ENCODE measurements at places on chromosomes 11 and 22.

DNA sequence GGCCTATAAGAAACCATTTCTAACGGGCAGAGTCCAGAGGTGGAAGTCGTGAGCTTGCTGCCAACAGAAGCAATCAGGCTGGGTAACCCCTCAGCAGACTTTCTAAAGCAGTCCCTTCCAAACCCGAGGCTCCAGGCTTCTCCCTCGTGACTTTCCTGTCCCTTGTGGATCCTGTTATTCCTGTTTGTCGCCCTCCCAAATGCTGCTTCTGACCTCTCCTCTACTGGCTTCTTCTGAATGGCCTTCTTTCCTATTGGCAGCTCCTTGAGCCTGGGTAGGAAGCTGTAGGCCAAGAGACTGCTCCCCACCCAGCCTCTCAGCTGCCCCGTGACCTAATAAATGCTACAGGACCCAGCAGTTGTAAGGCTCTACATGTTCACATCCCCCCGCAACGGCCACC lies 35.0 kb downstream of the MAFF start:
- DNase-seq, result no peak

DNA sequence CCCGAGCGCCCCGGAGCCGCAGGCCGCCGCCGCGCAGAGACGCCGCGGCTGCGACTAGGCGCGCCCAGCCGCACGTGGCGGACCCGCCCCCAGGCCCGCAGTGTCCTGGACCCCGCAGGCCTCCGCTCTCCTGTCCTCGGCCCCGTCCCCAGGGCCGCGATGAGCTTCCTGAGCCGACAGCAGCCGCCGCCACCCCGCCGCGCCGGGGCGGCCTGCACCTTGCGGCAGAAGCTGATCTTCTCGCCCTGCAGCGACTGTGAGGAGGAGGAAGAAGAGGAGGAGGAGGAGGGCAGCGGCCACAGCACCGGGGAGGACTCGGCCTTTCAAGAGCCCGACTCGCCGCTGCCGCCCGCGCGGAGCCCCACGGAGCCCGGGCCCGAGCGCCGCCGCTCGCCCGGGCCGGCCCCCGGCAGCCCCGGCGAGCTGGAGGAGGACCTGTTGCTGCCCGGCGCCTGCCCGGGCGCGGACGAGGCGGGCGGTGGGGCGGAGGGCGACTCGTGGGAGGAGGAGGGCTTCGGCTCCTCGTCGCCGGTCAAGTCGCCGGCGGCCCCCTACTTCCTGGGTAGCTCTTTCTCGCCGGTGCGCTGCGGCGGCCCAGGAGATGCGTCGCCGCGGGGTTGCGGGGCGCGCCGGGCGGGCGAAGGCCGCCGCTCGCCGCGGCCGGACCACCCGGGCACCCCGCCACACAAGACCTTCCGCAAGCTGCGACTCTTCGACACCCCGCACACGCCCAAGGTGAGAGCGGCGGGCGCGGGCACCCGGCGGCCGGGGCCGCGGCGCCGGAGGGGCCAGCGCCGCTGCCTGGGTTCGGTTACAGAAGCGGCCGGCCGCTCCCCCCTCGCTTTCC lies 528 bp downstream of the WEE1 start:
- DNase-seq, result no peak

- DNase-seq, result peak; percentile 83
Observed at GRCh38 chr11:95149651-95150364, 60.2 kb downstream of the ENDOD1 start.

DNA sequence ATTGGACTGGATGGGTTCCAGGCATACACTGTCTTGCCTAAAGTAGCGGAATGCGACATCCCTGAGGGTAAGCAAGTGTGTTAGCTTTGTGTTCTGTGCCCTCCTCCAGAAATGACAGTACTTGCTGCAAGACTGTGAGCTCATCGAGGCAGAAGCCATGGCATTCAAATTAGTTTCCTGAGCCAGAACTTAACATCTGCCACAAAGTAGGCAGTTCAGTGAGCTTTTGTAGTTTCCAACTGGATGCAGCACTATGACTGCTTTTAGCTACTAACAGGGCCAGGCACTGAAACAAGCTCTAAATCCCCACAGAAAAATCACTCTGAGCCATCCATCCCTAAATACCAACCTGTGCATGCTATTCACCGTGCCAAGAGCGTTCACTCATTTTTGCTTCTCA lies 1.2 kb upstream of the FAR1 start:
- DNase-seq, result peak; percentile 67

- DNase-seq, result no peak
Observed at GRCh38 chr11:20367313-20367948, 3.9 kb downstream of the HTATIP2 start.

DNA sequence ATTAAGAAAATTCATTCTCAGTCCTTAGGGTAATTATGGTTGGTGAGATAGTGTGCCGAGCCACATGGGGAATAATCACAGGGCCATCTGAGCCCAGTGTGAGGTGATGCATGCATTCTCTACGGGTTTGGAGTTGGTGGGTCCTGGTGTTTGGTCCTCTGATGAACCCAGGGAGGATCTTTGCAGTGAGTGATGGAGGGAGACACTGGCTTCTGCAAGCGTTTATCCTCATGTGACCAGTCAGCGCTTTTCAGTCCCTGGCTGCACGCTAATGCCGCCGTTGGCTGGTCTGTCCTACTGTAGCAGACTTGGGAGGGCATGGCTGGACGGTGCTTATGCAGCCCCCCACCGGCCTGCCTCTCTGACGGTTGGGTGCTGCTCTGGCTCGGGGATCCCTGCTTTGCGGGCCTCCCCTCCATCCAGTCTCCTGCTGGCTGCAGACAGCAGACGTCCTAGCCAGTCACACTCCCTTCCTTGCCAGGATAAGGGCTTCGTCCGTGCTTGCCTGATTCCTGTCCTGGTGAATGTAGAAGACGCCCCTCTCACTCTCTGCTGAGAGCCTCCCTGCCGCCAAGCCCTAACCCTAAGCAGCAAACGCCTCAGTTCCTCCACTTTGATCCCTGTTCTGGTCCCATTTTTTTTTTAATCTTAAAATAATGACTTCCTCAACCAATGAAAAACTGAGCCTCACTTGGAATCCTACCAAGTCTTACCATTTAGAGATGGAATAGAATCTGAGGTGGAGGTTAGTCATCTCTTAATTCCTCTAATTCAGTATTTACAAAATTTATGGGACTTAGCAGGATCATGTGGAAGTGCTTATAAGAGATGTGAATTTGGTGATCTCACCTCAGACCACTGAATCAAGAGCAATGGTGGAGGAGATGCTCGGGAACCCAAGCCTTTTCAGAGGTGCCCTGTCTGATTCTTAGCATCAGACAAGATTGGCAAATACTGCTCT lies 143.7 kb upstream of the SORL1-AS1 start:
- DNase-seq, result no peak

DNA sequence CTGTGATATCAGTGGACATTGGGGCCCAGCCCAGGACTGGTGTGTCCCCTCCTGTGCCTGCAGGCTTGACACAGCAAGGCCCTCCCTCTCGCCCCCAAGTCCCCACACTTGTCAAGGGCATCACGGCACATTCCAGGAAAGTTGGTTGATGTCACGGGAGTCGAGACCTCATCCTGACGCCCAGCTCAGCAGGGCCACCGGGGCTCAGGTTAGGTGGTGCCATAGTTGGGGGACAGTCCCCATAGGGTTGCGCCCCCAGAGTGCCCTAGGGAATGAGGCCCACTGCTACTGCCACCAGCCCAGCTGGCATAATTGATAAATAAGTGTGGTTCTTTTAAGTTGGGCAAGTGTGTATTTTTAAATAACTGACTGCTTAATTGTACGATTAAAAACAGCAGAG lies 28.3 kb upstream of the GRAMD4 start:
- DNase-seq, result no peak

DNA sequence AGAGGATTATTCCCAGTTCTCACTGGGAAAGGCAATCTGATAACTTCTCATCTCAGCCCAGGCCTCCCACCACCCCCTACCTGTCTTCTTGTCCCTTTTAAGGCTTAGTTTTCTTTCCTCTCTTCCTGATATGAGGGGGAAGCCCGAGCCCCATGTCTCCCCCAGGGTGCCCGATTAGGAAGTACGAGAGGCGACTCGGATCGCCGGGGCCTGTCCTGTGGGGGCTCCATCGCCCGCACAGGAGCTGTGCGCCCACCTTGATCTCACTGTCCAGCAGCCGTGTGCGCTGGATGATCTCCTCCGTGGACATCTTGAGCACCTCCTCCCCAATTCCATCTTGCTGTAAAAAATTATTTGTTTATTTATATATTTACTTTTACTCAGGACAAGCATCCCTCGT lies 628 bp downstream of the PSMC3 start:
- DNase-seq, result no peak

GRCh38 chr11:74702383-74703007 lies 28.7 kb downstream of the CHRDL2 start:
- peak; percentile 89 for DNase-seq

DNA sequence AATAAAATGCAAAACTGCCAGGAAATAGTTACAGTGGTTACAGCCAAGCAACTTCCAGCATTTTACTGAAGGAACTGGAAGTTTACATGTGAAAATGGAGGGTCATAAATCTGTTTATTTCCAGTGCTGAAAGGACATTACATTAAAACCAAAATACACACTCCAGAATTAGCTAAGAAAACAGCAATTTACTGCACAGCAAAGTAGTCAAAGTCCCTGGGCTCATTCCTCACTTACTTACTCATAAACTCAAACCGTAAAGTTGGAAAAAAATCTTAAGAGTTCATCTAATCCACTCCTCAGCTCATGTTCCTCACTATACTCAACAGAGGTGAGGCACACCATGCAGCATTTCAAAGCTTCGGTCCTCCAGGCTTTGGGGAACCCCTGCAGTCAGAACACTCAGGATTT lies 17.4 kb downstream of the CTSC start:
- DNase-seq, result no peak

GRCh38 chr11:12731841-12732336 lies 57.7 kb downstream of the TEAD1 start:
- no peak for DNase-seq

DNA sequence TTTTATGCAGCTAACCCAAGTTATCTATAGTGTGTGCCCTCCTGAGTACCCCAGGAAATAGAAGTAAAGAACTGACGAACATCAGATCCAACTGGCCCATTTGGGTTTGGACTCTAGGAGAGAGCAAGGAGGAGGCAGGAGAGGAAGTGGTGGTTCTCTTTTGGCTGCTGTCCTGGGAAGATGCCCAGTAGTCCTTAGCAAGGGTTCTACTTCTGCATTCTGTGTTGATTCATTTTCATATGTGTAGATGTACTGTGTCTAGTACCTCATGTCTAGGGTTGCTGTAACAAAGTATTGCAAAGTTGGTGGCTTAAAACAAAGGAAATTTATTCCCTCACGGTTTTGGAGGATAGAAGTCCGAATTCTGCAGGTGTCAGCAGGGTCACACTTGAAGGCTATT lies 6.6 kb upstream of the MMP27 start:
- DNase-seq, result no peak

GRCh38 chr11:68274306-68274705 lies 2.5 kb upstream of the C11orf24 start:
- no peak for DNase-seq

GRCh38 chr11:82733444-82734119 lies at the start of gene FAM181B:
Gene FAM181B (minus strand): TSS chr11:82733864. CDS start chr11:82733729, 135 bp downstream.
- peak; percentile 91 for DNase-seq

DNA sequence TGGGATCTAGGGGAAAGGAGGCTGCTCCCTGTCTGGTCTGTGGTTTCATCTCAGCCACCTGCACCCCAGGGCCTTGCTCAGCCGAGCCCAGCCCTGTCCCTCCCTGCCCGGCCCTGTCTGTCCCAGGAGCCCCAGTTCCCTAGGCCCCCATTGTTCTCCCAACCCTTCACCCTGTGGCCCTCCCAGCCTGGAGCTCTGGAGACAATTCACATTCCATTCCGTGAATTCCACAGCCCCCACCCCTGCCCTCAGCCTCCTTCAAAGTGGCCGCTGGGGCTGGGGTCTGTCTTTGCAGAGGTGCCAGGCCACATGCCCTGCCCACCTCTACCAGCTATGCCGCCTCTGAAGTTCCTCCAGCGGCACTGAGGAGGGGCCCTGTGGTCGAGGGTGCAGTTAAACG lies 77.9 kb upstream of the WNT11 start:
- peak; percentile 32 for DNase-seq

DNA sequence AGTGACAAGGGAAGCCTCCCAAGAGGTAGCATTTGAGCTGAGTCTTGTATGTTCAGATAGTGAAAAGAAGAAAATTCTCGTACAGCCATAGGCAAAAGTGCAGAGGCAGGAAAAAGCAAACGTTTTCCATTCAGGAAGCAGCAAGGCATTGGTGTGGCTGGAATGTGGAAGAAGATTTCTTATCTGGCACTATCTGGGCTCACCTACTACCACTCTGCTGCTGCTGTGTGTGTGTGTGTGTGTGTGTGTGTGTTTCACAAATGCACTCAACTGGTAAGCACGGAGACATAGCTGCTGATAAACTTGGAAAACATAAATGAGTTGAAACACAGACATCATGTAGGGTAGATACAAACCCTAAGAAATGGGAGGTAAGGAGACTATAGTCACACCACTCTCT lies 92.8 kb upstream of the ARHGAP42 start:
- DNase-seq, result no peak

DNA sequence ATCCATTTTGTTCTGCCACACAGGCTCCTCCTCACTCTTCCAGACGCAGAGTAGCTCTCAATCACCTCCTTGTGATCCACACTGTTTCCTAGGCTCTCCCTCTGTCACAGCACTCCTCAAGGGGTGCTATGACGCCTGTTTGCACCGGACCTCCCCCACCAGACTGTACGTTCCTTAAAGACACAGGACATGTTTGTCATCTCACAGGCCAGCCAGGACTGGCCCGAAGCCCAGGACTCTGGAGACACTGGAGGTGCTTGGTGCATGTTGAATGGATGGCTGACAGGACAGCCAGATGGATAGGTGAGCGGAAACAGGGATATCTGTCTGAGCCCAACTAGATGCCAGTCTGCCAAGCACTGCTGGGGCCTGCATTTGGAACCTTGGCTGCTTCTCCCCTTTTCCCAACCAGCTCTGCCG lies 13.6 kb downstream of the PLA2G6 start:
- DNase-seq, result no peak

DNA sequence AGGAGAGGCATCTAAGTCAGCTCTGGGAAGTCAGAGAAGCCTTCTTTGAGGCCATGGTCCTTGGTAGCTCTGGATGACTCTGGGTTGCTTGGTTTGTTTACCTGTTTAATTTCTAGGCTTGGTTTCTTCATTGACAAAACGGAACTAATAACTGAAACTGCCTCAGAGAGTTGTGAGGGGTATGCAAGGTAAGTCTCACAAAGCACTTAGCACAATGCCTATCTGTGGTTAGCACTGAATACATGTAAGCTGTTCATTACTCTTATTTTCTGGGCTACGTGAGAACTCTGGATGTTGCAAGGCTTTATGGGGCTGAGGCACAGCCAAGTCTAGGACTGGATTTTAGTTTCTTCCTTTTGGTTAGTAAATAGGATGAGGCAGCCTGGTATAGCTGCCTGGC lies 225.8 kb upstream of the NCAM1 start:
- DNase-seq, result no peak

GRCh38 chr22:28799606-28800307 lies 612 bp downstream of the XBP1 start:
- DNase-seq, result peak; percentile 85

- DNase-seq, result no peak
Observed at GRCh38 chr22:33014621-33015020, 43.6 kb downstream of the SYN3 start.
